ENCODE measurements at places on chromosomes 5 and 9. TPM values are rescaled to one million over a fixed set of nuclear protein-coding genes. Genes with fewer than 3 reads are reported as not detected.

DNA sequence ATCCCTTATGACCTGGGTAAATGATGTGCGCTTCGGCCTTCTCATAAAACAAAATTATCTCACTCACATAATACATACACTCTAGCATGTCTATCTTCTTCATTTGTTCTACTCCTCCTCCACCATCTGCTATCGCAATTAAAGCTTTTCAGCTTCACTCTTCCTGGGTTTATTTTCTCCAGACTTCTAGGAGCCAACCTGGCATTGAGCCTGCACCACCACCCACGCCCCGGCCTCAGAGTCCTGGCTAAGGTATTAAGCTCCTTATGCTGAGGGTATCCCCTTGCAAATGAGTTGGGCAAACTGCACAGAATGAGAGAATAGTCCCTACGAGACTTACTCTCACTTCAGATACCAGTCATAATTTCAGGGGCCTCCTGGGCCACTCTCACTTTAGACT lies 236.1 kb upstream of the CDH12 start:
- no peak for DNase-seq
- no peak overlapping the region for H3K27ac ChIP-seq
- no peak overlapping the region for H3K4me3 ChIP-seq
- H3K27me3 ChIP-seq, result no peaks in the 10 kb centered on the region
- no peaks in the 10 kb centered on the region for H3K4me1 ChIP-seq
- H3K36me3 ChIP-seq, result no peaks in the 10 kb centered on the region

DNA sequence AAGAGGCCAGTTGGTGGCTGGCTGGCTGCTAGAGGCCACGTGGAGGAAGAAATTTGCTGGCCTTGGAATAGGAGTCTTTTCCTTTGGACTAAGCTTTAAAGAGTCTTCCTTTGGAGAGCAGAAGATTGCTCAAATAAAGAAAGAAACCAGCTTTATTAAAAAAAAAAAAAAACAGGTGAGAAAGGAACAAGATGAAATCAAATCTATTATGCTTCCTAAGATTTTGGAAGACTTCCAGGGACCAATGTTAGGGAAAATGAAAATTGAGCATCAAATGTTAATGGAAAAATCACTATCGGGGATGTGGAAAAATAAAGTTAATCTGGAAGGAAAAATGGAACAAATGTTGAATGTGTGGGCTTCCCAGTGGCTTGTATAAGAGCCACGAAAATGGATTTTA lies 153.1 kb downstream of the TTC39B start:
- no peaks in the 10 kb centered on the region for H3K27me3 ChIP-seq

DNA sequence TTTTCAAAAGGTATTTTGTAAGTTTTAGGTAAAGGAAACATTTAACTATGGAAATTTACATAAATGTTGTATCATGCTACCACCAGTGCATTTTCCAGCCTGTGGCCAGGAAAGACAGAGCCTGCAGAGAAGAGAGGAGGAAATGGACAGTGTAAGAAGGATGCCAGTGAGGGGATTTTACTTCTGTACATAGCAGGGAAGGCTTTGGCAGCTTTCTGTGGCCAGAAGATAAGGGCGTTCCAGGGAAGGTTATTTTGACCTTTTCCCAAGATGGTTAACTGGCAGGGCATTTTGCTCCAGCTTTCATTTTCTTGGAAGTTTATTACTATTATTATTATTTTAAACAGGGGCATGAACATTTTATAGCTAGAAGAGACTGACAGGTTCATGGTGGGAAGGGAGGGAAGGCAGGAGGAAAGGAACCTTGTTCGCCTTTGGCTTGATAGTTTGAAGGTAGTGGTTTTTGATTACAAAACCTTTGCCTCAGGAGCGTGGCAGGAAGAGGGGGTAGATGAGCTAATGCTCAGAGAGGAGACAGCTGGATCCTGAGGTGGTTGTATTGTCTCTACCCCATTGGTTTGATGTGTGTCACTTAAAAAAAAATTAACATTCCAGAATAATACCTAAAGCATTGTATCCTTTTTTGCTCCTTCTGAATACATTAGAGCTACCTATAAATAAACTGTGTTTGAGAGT lies 4.1 kb downstream of the ISOC1 start:
- no peak overlapping the region for H3K4me3 ChIP-seq
- no peak for DNase-seq
- no peaks in the 10 kb centered on the region for H3K36me3 ChIP-seq
- H3K27me3 ChIP-seq, result no peaks in the 10 kb centered on the region

- H3K4me1 ChIP-seq, result no peaks in the 10 kb centered on the region
- H3K27me3 ChIP-seq, result no peaks in the 10 kb centered on the region
- H3K27ac ChIP-seq, result no peak overlapping the region
- no peak overlapping the region for H3K4me3 ChIP-seq
Measured at GRCh38 chr9:34675048-34675714, 12.7 kb upstream of the CCL27 start.

DNA sequence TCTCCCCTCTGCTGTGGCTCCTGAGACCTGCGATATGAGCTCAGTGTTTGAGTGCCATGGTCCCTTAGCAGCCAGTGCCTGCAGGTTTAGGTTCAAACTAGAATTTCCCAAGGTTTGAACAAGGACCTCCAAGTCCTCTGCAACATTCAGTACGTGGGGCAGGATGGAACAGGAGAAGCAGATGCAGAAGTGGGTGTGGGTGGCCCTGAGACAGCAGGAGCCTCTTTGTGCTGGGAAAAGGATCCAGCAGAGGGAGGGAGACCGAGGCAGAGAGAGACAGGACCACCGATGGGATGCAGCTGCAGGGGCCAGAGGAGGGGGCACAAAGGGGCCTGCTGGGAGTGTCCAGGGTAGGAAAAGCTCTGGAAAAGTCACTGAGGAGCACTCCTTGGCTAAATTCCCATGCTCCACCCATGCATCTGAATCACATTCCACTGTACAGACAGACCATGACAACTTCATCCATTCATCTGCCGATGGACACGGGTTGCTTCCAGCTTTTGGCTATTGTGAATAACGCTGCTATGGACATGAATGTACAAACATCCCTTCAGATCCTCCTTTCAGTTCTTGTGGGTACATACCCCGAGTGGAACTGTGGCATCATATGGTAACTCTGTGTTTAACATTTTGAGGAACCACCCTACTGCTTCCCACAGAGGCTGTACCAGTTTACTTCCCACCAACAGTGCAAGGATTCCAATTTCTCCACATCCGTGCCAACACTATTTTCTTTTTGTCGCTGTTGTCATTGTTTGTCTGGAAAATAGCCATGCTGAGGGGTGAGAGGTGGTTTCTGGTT lies 26.7 kb upstream of the SUSD3 start:
- DNase-seq, result no peak
- no peaks in the 10 kb centered on the region for H3K27me3 ChIP-seq
- no peak overlapping the region for H3K27ac ChIP-seq
- no peaks in the 10 kb centered on the region for H3K4me1 ChIP-seq
- H3K36me3 ChIP-seq, result no peaks in the 10 kb centered on the region

DNA sequence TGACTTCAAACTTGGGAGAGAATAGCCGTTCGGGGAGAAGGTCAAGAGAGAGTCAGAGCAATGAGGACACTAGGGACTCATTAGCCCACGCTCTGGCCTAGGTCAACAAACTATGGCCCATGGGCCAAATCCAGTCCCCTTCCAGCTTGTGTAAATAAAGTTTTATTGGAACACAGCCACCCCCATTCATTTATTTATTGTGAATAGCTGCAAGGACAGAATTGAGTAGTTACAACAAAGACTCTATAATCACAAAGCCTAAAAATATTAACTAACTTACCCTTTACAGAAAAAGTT lies 33.1 kb upstream of the TRIM32 start:
- H3K36me3 ChIP-seq, result no peaks in the 10 kb centered on the region
- no peak for DNase-seq
- H3K4me3 ChIP-seq, result no peak overlapping the region

DNA sequence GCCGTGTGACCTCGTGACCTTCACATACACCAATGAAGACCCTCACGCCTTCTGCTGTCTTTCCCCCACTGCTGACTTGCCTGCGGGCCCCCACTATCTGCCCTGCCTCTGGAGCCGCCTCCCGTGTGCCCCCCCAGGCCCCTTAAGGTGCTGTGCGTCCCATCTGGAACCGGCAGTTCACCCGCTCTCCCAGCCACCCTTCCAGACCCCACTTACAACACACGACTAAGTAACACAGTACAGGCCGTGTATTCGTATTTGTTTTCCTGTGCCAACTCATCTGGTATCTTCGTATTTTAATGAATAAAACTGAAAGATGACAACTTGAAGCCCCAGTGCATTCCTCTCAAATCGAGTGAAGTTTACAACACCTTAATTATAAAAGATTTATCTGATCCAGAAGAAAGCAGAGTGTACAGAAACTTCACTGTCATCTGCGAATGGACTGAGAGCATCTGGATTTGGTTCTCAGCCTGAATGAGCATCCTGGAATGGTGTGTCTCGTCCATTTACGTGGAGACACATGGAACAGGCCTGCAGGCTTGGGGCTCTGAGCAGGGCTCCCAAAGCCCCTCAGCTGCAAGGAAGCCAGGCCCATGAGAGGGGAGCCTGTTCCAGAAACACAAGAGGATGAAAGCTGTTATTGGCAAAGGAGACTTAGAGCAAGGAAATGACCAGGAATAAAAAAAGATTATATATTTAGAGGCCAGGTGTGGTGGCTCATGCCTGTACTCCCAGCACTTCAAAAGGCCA lies 21.9 kb upstream of the TERT start:
- no peak overlapping the region for H3K4me3 ChIP-seq
- H3K4me1 ChIP-seq, result no peaks in the 10 kb centered on the region
- H3K36me3 ChIP-seq, result peaks cover 8% of the 10 kb centered on the region
- DNase-seq, result no peak
- no peaks in the 10 kb centered on the region for H3K27me3 ChIP-seq

- no peak for DNase-seq
- H3K4me1 ChIP-seq, result no peaks in the 10 kb centered on the region
- H3K4me3 ChIP-seq, result no peak overlapping the region
- H3K36me3 ChIP-seq, result no peaks in the 10 kb centered on the region
Measured at GRCh38 chr5:102715082-102715807, 39.9 kb upstream of the PAM start.

TNFSF15 gene
- total RNA-seq, result 2.0 TPM

WNT8A gene
- not detected for total RNA-seq

ANKRD55 gene
- 0.32 TPM for total RNA-seq

DDX4 gene
- total RNA-seq, result not detected

IFNK gene
- not detected for total RNA-seq
